Effector memory CD4-positive, alpha-beta T cell (primary cell): ENCODE measurements at places on chromosomes 6 and 20.

GRCh38 chr6:138309695-138310094 is 68.0 kb upstream of the SMIM28 start:
- no peak for DNase-seq

DNA sequence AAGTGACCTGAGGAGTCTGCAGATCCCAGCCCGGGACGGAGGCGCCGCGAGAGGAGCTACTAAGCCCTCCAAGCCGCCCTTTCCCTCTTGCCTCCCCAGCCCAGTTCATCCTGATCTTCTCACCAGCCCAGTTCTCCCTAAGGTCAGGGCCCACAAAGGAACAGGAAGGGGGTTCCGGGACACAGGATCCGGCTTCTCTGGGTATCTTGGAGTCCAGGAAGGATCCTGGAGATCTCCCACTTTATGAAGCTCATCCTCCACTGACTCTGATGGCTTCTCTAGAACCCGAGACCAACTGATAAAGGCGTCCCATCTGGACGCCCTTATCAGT is 36.9 kb upstream of the HLA-C start:
- no peak for DNase-seq

- peak; percentile 66 for DNase-seq
Observed at GRCh38 chr20:58236612-58237317, 8.3 kb upstream of the ANKRD60 start.

DNA sequence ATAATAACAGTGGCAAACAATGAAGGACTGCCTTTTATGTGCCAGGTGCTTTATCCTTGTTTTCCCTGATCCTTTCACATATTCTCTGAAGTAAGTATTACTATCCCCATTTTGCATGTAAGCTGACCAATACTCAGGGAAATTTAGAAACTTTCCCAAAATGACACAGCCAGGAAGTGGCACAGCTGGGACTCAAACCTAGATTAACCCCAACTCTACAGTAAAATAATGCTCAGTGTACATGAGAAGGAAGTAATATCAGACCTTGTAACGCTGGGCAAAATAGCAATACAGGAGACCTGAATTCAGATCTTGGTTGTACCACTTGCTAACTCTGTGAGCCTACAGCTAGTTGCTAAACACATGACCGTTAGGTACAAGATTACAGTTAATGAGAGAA is 26.8 kb upstream of the NRSN1 start:
- DNase-seq, result no peak

DNA sequence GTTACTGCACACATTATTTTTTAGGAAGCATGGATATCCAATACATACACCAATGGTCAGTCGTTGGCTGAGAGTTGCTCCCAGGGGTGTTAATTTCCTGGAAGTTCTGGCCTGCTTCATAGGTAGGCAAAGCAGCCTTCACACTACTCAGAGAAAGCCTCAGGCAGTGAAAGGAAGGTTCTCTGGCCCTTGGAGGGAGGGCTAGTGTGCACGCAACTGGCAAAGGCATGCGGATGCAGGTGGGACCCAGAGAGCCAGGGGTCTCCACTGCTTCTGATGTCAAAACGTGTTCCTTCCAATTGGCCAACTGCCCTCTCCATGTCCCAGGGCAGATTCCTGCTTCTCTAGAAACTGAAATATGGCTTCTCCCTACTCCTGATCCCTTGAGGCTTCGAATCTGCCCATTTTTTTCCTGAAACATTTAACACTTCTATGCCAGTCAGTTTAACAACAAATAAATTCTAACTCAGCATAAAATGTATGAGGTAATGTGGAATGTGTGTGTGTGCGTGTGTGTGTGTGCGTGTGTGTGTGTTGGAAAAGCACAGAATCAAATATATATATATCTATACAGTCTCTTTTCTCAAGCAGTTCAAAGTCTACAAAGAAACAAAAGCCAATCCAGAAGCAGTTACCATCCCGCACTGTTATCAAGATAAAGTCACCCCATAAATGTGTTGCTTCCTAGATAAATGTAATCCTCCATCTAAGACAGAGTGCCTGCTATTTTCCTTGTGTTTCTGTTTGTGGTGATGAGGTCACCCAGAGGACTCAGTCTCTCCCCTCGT is 94.0 kb upstream of the HIVEP1 start:
- no peak for DNase-seq

- DNase-seq, result no peak
Observed at GRCh38 chr6:128882991-128883611, at the start of gene LAMA2. TSS of gene LAMA2 (plus strand) at chr6:128883138. CDS start at chr6:128883246, 108 bp downstream.

- no peak for DNase-seq
Observed at GRCh38 chr20:16714751-16715150, 15.1 kb upstream of the SNRPB2 start.

DNA sequence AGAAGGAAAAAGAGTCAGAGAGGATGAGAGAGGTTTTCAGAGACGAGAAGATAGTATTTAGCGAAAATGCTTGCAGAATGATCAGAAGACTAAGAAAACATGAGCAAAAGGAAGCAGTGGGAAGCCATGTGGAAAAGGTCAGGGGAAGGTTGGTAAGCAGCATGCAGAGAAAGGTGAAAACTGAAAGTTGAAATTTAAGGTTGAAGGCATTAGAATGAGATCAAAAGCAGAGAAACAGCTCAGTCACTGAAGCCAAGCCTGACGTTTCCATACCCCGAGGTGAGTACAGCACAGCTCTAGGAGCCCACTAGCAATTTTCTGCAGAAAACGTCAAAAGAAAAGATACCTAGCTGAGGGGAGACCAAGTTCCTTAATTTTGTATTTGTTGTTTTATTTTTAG is 19.1 kb upstream of the TFB1M start:
- no peak for DNase-seq

DNA sequence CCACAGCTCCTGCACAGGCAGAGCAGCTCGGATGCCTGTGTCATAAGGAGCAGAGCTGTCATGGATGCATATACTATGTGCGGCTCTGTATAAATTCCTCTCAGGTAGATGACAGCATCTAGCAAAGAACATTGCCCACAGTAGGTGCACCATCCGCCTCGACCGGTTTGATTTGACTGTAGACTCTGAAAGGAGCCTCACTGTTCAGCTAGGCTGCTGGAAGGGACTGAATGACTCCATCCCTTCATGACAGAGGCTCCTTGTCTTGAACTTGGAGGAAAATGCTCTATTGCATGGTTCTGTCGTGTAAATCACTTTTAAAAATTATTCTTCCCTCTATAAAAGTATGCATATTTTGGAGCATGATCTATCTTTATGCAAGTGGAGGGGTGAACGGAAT is 128.8 kb upstream of the QKI start:
- no peak for DNase-seq

- DNase-seq, result no peak
Observed at GRCh38 chr20:63743210-63743970, 3.8 kb downstream of the SLC2A4RG start.

GRCh38 chr20:4546786-4547185 is 174.9 kb upstream of the PRND start:
- DNase-seq, result no peak

DNA sequence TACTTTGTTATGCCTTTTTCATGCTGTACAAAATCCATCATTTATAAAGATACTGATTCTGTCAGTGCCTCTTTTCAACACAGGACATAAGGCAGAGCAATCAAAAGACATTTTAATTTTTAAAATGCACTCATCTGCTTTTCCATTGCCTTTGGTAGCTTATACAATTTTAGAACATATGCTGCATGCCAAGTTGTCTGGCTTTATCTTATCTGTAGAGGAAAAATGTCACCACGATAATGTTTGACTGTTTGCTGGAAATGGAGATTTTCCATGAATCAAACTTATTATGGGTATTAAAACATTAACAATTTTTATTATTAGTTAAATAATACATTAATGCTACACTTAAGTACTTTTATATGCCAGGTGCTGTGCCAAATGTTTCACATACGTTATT is 50.5 kb downstream of the NKAIN2 start:
- no peak for DNase-seq

DNA sequence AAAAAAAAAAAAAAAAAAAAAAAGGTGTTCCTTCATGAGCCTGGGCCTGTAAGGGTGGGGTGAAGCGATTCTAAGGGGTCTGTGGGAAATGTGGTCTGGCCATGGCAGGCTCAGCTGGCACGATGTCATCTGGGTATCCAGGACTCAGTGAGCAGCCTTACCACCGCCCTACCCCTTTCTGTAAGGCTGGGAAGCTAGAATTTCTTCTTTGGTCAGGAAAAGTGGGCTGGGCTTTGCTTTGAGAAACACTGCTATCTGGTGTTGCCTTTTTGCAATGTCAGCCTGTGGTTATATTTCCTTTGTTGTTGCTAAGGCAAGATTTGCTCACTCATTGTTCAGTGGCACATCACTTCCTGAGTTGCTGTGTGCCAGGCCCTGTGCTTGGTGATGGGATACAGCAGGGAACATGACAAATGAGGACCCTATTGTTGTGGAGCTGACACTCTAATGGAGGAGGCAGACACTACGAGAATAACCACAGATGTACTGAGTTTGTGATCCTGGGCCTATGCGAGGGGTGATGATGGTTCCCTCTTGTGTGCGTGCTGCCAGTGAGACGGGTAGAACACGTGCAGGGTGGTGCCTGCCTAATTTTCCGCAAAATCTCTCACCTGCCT is 45.9 kb upstream of the ZNFX1 start:
- no peak for DNase-seq

GRCh38 chr6:130970839-130971410 is 92.1 kb downstream of the EPB41L2 start:
- no peak for DNase-seq

- DNase-seq, result no peak
Observed at GRCh38 chr6:36019167-36019566, 5.3 kb downstream of the SLC26A8 start.

DNA sequence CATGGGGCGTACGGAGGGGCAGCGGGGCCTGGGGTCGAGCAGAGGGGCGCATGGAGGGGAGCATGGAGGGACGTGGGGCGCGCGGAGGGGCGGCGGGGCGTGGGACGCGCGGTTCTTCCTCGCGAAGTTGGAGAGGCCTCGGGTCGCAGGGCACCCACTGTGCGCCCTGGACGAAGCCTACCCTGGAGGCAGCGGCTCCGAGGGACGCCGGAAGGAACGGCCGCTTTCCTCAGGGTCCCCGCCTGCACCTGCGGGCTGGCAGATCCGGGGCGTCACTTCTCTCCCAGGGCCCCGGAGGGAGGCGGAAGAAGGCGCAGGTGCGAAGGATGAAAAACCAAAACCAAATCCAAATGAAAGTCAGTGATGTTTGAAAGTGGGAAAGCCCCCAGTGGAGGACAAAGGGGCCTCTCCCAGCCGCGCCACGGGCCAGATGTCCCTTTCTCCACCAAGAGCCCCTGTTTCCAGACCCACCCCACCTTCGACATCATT is 142.1 kb upstream of the PDE10A start:
- no peak for DNase-seq

- no peak for DNase-seq
Observed at GRCh38 chr6:34941421-34941820, 52.4 kb downstream of the ANKS1A start.

DNA sequence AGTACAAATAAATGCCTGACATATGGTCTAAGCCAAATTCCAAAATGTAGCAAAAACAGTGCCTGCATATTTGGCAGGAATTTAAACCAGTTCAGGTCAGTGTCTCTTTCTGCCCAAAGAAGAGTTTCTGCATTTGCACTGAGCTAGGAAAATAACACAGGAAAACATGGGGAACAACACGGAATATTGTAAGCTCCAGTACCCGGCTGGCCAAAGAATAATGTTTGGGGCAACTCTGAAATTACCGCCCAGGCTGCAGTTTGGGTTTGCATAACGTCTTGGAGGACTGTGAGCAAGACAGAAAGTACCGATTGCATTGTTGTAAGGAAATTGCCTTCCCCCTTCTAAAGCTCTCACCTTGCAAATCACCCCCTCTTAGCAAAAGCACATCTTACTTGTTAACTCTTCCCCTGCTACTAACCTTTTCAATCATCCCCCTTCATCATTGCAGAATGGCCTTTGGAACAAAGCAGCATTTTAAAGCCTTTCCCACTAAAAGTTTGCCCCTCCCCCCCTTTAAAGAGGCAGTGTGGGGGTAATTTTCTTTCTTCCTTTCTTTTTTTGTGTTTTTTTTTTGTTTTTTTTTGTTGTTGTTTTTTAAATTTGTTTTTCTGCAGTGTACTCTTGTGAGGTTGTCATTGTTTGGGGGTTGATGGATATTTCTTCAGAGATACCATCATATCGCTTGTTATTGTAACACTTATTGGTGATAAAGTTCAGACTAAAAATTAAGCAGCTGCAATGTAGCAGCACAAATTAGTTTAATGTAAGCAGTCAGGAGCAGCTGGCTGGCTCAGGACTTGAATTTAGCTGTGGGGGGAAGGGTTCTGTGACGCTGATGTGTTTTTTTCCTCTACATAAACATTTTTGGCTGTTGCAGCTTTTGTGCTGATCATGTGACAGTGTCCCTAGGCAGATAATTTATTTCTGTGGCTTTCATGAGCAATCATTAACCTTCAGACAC is 100.0 kb upstream of the CITED2 start:
- DNase-seq, result no peak

DNA sequence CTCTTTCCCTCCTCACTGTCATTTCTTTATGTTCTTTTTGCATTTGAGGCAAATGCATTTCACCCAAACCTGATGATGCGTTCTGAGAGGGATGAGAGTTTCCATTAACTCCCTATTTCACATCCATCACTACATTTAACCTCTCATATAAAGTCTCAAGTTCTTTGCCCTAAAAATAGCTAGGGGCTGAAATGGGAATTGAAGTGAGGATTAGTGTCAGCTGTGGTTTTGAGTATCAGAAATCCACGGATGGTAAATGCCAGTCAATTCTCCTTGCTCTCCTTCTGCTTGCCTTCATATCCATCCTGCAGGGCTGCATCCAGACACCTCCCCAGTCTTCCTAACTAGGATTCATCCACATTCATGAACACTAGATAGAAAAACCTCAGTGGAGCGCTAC is 10.0 kb upstream of the DTNBP1 start:
- DNase-seq, result no peak

- no peak for DNase-seq
Observed at GRCh38 chr6:17240803-17241500, 40.2 kb upstream of the RBM24 start.

DNA sequence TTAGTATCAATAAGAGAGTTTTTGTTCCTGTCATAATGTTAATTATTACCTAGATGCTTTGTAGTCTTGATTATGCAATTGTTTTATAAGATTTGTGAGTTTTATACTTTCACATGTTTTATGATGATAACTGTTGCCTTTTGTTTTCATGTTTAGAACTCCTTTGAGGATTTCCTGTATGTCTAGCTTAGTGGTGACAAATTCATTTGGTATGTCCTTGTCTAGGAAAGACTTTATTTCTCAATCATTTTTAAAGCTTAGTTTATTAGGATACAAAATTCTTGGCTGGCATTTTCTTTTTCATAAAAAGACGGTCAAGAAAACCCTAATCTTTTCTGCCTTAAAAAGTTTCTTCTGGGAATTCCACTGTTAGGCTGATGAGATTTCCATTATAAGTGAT is 849.9 kb upstream of the EYS start:
- no peak for DNase-seq

DNA sequence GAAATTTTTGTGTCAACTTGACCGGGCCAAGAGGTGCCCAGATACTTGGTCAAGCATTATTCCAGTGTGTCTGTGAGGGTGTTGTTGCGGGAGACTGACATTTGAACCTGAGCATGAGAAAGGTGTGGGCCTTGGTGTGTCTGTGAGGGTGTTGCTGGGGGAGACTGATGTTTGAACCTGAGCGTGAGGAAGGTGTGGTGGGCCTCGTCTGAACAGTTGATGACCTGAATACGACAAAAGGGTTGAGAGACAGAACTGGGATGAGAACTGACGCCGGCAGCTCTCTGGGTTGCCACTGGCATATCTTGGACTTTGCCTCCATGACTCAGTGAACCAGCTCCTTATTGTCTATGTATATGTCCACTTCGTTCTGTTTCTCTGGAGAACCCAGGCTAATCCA is 240.5 kb downstream of the ERMARD start:
- no peak for DNase-seq
